Cerebellum (tissue), 4 donors: ENCODE measurements at places on chromosomes 2 and 18.

DNA sequence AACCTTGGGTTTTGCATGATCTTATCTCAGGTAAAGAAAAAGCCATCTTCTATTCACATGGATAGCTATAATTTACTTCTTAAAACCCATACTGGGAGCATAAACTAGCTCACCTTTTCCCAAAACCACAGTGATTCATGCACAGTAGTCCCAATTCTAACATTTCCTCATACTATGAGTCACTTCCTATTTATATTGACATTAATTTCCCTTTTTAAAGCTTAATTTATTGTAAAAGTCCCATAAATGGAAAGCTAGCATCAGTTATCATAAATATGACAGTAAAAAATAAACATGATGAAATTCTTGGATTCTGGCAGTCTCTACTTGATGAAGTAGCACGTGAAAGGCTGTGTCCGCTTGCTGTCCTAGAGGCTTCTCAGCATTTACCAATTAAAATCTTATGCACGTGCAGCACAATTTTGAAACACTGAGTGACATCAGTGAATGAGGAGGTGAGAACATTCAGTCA lies 180.1 kb downstream of the CDH2 start:
- no peak for DNase-seq

GRCh38 chr2:24520175-24520574 lies 29.1 kb downstream of the NCOA1 start:
- DNase-seq, result no peak

DNA sequence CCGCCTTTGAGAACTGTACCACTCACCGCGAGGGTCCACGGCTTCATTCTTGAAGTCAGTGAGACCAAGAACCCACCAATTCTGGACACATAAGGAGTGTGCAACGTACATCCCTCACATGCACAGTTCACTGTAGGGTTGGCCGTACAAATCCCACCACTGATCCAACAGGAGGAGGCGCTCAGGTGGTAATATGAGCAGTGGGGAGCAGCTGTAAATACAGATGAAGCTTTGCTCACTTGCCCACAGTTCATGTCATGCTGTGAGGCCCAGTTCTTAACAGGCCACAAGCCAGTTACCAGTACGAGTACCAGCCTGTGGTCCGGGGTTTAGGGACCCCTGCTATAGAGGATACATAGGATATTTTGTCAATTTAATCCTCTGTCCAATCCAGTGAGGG lies 54.4 kb downstream of the CYP1B1 start:
- DNase-seq, result no peak

GRCh38 chr2:144683107-144683753 lies 163.3 kb upstream of the ZEB2 start:
- no peak for DNase-seq

DNA sequence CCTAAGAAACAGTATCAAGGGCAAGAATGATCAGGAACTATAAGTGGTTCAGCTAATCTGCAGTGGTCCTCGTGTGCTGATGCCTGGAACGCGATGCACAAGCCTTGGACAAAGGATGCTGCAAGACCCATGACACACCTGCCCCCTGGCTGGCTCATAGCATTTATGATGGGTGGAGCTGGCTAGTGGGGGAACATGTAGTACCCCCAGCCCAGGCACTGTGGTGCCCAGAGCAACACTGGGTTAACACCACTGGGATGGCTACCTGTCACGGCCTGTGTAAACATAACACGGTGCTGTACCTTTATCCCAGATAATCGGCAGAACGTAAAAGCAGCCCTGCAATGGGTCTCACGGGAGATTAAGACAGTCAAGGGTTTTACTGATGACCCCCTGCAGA lies 60.3 kb upstream of the PEX13 start:
- no peak for DNase-seq

DNA sequence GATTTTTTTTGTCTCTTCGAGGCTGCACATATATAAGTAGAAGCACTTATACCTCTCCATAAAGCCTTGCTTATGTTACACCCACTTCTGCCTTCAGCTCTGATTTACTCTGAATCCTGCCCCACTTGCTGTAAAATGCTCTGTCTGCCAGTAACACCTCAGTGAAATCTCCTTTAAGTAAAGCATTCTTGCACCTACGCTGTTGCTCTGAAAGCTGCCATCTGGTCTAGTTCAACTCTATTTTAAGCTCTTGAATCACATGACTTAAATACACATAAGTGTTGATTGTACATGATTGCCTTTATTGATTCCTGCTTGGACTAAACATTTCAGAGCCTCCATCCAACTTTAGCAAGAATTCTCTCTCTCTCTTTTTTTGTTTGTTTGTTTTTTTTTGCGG lies 609.0 kb upstream of the CELF4 start:
- DNase-seq, result no peak

DNA sequence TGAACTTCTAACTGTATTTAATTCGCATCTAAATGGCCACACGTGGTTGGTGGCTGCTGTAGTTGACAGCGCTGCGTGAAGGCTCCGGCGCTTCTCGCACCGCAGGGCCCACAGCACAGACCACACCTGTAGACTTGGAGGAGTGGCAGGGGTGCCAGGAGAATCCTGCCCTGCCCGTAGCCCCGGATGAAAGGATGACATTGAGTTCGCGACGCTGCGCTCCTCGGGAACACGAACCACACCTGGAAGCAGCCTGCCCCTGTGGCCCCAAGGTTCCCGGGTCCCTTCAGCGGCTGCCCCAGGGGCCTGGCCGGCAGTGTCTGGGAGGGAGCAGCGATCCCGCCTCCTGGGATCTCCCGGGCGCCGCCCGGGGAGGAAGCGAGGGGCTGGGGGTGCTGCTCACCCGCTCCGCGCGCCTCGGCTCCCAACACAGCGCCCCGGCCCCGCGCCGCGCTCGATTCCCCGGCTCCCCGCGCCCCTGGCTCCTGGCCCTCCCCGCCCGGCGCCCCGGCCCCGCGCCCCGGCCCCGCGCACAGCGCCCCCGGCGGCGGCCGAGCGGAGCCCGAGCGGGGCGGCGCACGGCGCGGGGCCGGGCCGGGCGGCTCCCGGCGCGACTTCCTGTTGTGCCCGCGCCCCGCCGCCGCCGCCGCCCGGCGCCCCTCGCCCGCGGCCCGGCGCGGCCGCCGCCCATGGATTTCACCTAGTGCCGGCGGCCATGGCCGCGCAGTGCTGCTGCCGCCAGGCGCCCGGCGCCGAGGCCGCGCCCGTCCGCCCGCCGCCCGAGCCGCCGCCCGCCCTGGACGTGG lies at the start of gene RNPEPL1:
RNPEPL1 (plus strand) TSS at position 613 of the 806 bp plus-strand sequence; CDS start at position 716, 103 bp downstream.
- DNase-seq, result peak; percentile 64

DNA sequence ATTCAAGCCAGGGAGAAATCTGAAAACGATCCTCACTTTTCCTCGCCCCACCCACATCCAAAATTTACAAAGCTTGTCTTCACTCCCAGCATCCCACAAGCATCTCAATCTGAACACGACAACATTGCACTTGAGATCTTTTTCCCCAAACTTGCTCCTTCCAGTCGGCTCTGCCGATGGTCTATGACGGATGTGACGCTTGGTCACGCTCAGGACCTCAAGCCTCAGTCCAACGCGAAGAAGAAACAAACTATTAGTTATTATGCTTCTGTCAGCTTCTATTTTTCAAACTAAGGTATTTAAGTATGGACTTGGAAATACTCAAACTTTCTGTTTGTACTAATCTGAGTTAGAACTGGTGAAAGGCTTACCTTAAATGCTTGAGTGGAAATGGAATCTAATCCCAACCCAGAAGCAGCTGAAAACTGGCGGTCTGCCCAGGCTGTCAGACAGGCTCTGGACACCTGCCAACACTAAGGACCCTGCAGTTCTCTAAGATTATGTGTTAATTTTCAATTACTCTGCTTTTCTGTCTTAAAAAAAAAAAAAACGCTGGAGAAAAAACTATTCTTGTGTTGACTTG lies 132.1 kb upstream of the DNMT3A start:
- peak; percentile 23 for DNase-seq

DNA sequence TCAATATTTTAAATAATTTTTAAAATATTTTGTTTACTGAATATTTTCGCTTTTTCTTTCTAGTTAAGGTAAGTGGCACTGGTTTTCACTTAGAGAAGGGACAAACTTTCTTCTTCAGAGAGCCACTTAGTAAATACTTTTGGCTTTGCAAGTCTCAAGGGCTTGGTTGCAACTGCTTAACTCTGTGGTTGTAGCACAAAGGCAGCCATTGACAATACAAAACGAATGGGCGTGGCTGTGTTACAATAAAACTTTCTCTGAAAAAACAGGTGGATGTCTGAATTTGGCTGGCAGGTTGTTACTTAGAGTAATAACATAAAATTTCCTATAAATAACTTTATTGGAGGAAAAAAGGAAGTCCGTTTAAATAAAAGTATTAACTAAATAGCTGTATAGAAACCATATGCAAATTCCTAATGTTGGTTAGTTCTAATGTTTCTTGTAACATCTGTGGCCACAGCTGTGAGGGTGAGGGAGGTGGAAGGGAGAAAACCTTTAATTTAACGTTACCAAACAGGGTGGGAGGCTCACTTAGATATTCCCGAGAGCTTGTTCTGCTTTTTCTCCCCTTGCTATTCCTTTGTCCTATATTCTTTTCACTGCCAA lies 62.4 kb upstream of the TNP1 start:
- DNase-seq, result no peak

DNA sequence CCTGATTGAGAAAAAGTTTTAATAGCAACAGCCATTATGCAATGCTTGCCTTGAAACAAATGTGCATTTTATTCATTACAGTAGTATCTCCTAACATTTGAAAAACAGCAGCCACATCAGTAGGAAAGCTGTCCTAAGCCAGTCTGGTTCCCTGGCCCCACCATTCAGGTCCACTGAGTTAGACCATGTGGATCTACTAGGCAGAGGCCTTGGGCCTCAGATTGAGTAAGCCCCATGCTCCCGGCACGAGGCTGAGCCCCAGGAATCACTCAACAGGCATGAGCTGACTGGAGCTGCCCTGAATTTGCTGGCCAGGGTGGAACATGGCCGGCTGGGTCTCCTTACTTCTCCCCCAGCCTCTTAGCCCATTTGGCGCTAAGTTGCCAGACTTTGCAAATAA lies 103.4 kb downstream of the ZFP36L2 start:
- no peak for DNase-seq

GRCh38 chr2:144230448-144231085 lies 289.4 kb downstream of the ZEB2 start:
- no peak for DNase-seq

DNA sequence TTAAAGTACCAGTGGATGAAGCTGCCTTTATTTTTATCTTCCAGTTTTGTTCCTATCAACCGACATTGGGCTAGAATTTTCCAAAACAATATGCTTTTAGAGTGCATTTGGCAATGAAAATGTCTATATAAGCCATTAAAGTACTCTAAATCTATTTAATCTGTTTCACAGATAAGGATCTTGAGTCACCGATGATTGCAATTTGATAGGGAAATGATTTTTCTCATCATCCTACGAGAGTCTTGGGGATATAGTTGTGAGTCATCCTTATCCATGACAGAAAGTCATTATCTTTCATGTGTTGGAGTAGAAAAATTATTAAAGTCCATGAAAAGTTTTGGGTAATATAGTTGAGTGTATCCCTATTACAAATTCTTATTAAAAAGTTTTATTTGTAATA lies 26.1 kb downstream of the SLC39A10 start:
- no peak for DNase-seq

DNA sequence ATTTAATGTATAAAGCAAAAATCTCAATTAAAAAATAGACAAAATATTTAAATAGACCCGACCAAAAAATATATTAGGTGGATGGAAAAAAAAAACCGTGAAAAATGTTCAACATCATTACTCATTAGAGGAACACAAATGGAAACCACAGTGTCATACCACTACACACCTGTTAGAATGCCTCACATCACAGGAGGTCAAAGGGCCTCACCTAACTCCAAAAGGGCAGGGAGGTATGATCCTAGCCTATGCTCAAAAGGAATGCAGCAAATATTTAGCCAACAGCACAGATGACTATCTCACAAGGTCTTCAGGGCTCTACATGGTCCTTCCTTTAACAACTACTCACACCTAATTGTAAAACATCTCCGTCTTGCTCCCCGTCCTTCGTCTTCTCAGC lies 185.5 kb upstream of the SETBP1 start:
- DNase-seq, result no peak

GRCh38 chr2:174985614-174986013 lies 19.6 kb downstream of the CHN1 start:
- DNase-seq, result peak; percentile 36

DNA sequence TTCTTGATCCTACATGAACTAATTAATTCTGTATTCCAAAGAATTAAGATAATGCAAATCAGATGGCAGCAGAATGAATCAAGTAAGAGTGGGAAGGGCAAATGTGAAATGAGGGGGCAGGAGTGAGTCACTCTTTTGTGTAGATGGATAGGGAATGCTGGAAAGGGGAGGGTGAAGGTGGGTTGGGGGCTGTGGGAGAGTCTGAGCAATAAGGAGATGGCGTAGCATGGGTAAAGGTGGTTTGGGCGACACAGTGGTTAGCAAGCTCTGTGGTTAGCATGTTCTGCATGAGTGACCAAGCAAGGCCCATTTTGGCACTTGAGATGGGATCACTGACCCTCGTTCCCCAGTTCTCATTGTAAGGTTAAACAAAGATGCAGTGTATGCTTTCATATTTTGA lies 20.4 kb downstream of the GPD2 start:
- DNase-seq, result no peak

- DNase-seq, result no peak
Measured at GRCh38 chr2:208579678-208580077, 173.1 kb downstream of the PTH2R start.

DNA sequence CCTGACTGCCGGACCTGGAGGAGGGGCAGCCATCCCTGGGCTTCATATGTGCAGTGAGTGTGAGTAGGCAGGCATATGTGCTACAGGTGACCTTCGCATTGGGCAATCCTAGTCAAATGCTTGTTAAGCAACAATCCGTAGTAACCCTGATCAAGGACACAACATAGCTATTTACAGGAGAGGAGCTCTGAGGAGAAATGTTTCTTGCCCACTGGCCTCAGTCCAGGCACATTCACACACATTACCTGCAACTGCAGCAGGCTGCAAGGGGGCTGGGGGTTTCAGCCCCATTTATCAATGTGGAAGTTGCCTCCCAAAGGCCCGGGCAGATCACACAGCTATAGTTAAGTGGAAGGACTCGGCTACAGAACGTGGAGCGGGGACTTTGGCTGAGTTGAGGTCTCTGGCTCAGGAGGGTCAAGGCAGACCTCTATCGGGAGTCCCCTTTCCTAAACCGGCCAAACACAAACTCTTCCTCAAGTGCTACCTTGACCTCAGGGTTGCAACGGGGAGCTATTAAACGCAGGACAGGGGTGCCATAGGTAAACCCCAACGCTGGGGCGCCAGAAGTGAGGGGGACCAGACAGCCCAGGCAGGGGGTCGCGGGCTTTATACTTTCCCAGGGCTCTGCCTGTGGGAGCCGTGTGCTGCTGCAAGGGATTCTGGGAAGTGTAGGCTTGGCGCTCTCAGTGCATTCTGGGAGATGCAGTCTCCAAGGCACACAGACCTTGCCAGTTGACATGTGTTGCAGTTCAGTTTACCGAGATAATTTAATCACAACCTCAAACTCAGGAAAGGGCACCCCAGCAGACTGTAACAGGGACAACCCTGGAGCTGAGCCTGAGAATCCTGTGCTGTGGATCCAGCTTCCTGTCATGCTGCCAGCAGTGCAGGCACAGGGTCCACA lies 9.4 kb downstream of the KHK start:
- peak; percentile 88 for DNase-seq
